Stimulated activated naive B cell treated with anti-CD40 and anti-IgM and Interleukin-4, amounts not matched to agents 10 μg/mL and 1 μg/mL and 100 μg/mL, for 72 hours (primary cell): ENCODE measurements at places on chromosomes 6 and 20.

DNA sequence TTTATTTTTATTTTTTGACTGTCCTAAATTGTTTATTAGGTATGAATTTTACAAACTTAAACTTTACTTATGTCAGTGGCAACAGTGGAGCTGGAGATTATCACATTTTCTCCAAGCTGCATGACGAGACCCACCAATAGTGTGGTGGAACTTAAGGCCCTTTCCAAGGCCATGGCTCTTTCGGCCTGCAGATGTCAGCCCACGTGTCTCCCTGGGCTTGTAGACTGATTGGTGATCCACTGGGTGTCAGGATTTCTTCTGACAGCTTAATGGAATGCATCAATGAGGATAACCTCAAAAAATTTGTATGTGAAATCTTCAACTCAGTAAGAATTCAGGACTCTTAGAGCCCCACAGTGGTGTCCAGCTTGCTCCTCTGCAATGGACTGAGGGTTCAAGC lies 32.3 kb upstream of the OVOL2 start:
- no peak for DNase-seq

DNA sequence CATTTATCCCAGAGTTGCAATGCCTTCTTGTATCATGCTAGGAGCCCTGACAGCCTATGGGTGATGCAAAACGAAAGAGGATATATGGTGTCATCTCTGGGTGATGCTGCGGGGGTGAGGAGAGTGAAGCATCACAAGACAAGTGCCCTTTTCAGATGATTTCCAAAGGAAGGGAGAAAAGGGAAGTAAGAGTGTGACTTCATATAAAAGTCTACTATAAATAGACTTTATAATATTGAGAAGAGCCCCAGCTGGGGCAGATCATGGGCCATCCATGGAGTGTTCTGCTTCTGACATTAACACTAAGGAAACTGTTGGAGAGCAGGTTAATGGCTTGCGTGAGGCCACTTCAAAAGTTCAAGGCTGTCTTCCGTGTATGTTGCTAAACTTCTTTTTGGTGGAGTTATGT lies 4.4 kb downstream of the CD83 start:
- peak; percentile 83 for DNase-seq

DNA sequence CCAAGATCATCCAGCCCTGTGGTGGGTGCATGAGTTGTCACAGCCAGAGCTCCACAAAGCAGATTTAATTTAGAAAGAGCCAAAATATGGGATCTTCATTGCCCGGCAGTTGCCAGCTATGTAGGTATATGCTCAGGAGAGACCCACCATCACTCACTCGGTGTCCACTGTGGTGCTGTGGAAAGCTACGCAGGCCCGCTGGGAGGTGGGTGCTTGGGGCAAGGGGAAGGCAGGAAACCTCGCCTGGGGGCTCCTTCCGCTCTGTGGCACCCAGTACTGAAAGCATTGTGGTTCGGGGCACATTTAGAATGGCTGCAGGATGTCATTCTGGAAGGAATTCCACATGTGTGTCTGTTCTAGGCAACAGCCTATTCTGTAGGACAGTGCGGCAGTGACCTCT lies 259.9 kb downstream of the TAF4 start:
- no peak for DNase-seq

DNA sequence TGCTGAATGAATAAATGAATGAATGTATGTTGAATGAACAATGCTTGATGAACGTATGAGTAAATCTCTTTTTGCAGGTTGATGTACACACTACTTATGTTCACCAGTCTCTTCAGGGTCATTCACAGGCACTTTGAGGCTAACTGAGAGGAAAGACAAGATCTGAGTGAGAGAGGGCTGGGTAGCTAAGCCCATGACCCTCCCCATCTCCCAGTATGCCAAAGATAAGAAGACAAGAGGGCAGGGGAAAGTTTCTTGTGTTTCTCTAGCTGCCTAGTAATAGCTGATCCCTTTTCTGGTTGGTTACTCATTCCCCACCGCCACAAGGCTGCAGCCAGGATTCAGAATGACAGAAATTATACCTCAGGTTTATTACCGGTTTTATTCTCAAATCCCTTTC lies 90.7 kb downstream of the CEP57L1 start:
- DNase-seq, result no peak

DNA sequence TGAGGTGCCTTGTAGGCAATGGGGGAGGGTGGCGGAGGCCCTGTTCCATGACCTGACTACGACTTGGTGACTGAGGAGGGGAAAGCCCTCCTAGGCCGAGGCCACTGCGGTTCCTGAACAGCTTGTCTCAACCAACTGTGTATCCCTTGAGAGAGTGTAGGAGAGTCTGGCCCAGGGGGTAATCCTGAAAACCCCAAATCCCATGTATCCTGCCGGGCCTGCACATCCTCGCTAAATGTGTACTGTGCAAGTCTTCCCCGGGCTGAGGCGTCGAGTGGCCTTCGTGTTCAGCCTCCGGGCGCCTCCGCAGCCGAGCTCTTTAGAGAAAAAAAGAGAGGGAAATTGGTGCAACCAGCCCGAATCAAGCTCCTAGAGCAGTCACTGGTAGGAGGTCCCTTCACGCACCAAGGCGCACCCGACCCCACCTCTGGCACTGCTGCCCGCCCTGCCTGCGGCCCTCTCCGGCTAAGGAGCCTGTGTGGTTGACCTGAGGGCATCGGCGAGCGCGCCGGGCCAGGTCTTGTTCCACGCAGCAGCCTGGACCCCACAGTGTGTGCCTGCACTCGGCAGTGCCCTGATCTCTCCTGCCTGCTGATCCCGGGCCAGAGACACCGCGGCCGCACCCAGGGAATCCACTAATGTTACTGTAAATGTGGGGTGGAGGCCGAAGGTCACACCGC lies 7.3 kb downstream of the SIM1 start:
- DNase-seq, result no peak

GRCh38 chr6:56440551-56440981 lies 193.2 kb upstream of the COL21A1 start:
- no peak for DNase-seq

- peak; percentile 48 for DNase-seq
Measured at GRCh38 chr6:144335914-144336313, 50.8 kb downstream of the UTRN start.

DNA sequence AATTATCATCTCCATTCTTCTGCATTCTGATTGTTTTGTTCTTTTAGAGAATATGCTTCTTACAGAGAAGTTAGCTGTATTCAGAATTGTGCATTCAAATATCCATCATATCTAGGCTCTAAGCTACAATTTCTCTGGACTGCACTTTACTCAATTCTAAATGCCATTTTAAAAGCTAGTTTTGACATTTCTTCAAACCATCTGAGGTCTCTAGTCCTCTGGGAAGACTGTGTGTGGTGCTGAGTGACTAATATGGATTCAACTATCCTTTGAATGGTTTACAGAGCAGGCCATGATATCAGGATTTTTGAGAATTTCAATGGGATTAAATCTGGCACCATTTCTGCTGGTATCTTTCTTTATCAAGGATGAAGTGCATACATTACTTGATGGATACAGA lies 285.7 kb downstream of the BTBD3 start:
- DNase-seq, result no peak

DNA sequence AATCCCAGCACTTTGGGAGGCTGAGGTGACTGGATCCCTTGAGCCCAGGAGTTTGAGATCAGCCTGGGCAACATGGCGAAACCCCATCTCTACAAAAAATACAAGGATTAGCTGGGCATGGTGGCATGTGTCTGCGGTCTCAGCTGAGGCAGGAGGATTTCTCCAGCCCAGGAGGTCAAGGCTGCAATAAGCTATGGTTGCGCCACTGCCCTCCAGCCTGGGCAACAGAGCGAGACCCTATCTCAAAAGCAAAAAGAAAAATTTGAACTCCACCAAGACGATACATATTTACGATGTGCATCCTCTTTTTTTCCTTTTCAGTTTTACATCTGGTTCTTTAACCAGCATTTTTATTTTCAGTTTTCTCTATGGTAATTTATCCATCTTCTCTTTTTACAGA lies 162.1 kb downstream of the JARID2 start:
- DNase-seq, result no peak

GRCh38 chr6:104527761-104528415 lies 331.8 kb downstream of the HACE1 start:
- DNase-seq, result no peak

DNA sequence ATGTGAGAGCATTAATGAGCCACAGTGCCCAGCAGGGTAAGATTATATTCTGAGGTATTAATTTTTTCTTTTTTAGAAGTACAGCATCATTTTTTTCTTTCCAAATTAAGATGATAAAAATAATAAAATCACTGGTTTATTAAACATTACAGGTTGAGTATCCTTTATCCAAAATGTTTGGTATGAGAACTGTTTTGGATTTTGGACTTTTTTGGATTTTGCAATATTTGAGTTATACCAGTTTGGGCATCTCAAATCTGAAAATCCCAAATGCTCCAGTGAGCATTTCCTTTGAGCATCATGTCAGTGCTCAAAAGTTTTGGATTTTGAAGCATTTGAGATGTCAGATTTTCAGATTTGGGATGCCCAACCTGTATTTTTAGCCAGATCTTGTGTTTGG lies 44.4 kb downstream of the ENPP1 start:
- DNase-seq, result no peak

GRCh38 chr6:158044525-158044888 lies 62.8 kb downstream of the SYNJ2 start:
- DNase-seq, result no peak

DNA sequence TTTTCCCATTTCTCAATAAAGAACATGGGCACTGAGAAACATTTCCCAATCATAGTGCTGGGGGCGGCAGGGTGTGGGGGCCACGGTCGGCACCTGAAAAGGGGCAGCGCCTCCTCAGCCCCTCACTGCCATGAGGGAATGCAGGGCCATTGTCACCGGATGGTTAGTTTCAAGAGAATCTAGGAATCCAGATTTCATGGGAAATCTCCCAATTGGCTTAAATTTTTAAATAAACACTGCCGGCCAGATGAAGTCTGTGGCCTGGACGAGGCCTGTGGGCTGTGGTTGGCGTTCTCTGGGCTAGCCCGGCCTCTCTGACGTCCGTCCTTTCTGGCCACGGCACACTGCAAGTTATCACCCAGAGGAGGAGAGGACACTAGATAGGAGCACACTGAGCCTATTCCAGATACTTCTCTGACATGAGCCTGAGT lies 25.6 kb downstream of the MANBAL start:
- no peak for DNase-seq

- DNase-seq, result no peak
Measured at GRCh38 chr6:78570044-78570443, 297.3 kb upstream of the IRAK1BP1 start.

DNA sequence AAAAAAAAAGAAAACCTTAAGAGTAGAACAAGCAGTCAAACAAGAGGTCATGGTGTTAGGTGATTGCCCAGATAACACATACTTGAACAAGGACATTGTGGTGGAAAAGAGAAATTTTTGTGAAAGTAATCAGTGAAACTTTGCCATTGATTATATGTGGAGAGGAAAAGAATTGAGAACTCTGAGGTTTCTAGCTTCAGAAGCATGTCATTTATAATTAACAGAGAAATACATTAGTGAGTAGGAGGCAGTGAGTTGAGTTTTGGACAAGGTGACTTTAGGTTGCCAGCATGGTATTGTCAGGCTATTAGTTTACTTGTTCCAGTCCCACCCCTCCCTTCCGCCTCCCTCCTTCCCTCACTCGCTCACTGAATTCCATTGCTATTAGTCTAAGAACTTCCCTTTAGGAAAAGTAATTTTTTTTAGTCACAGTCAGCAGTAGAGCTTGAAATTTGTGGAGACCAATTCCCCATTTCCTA lies 17.2 kb downstream of the TAB2 start:
- DNase-seq, result no peak

GRCh38 chr6:7052443-7053011 lies 55.2 kb upstream of the RREB1 start:
- DNase-seq, result no peak

- no peak for DNase-seq
Measured at GRCh38 chr6:139054001-139054400, 25.5 kb downstream of the ABRACL start.

DNA sequence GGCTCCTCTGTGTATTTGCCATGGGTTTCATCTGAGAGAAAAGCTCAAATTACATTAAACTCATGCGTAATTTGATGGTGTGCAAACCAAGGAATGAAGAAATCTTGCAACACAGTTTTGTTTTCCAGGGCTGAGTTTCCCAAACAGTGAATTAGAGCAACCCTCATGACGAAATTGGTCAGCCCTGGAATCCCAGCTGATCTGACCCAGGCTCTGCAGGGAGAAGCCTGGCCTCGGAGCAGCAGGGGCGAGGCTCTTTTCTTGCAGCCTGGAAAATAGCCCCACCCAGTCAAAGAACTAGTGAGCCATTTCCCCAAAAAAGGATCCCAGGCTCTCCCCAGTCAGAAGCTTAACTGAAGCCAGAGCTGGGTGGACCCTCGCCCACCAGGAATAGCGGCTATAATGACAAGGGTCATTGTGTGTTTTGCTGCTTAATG lies 107.3 kb upstream of the SNX9 start:
- DNase-seq, result no peak

DNA sequence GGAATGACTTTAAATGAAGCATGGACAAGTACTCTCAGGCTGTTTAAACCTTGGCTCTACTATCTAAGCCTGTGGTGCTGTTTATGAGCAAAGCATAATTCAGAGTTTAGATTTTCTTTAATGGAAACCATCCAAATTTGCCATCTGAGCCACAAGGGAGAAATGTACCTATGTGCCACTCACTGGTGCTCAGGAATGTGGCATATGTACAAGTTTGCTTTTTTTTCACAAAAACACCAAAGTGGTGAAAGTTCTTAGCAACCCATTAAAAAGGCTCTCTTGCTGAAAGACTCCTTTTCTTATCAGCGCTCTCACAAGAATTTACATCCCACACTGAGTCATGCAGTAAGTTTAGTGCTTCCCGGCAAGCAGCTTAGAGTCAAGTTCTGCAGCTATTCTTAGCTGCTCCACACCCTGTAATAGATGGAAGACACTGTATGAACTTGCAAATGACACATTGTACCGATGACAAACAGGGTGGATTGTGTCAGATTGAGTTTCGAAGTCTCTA lies 57.3 kb upstream of the MLIP start:
- DNase-seq, result no peak

- DNase-seq, result no peak
Measured at GRCh38 chr6:31631209-31631608, 10.7 kb downstream of the PRRC2A start.

DNA sequence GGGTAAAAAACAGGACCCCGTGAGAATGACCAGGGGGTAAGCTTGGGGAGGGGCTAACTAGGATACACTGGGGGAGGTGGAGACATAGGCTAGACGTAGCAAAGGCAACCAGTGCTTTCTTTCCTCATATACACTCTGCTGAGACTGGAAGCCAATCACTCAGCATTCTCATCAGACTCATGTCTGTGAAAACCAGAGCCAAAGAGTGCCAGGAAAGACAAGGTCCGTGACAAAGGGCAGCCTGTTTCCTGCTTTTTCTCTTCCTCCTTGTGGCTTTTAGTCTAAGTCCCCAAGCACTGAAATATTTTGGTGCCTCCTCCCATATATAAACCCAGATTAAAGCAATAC lies 97.9 kb upstream of the NEDD9 start:
- DNase-seq, result no peak

GRCh38 chr6:111758608-111759329 lies 114.5 kb downstream of the FYN start:
- DNase-seq, result no peak
